Thyroid gland (tissue), 4 donors: ENCODE measurements at places on chromosomes 3 and 15. TPM values are rescaled to one million over a fixed set of nuclear protein-coding genes. Genes with fewer than 3 reads are reported as not detected.
A peak's percentile ranks its signal among the peaks of the same experiment; 100 is the strongest.

DNA sequence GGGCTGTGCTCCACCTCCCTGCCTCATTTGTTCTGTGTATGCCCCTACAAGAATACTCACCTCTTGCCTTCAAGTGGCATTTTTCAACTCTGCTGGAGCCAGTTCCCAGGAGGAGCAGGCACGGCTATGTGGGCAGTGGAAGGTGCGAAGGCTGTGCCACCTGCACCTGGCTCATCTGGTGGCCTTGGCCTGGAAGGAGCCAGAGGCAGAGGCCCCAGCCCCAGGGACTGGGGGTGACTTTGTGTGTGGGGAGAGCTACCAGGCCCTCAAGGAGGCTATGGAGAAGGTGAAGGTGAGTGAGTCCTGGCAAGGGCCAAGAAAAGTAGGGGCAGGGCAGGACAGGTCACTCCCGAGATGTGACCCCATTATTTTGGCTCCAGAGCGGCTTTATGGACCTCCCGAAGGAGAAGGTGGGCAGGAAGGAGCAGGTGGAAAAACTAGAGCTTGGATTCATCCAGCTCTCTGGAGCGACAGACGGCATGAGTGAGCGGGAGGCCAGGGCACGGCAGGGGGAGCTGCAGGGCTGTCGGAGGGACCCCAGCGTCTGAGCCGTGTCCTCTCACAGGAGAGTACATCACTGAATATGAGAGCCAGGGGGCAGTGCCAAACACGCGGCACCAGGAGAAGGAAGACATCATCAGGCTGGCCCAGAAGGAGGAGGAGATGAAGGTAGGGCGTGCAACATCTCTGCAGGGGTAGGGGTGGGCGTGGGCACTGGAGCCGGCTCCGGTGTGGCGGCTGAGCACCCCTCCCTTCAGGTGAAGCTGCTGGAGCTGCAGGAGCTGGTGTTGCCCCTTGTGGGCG is 57.3 kb upstream of the UBE2Q2 start:
- H3K36me3 ChIP-seq: no peaks in the 10 kb centered on the region
- no peak for DNase-seq
- no peaks in the 10 kb centered on the region for H3K4me1 ChIP-seq
- H3K4me3 ChIP-seq: no peak overlapping the region

DNA sequence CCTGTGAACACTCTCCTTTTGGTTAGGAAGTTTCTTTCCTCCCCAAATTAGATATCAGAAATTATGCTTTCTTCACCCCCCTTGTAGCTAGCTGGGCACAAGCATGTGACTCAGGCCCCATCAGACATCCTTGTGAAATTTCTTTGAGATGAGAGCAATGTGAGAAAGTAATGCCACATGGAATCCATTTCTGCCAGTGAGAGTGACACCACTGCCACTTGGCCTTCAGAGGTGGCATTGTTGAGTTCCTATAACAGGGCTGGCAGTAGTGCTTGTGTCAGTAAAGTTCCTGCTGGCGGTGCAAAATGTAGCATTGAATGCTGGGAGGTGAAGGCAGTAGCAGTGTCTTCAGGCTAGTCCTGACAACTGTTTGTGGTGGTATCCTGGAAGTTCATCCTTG is 80.7 kb upstream of the ZNF280D start:
- H3K27ac ChIP-seq: no peak overlapping the region
- no peak for DNase-seq
- H3K4me3 ChIP-seq: no peak overlapping the region
- H3K36me3 ChIP-seq: no peaks in the 10 kb centered on the region
- no peaks in the 10 kb centered on the region for H3K27me3 ChIP-seq
- H3K4me1 ChIP-seq: peaks cover 4% of the 10 kb centered on the region

- DNase-seq: no peak
- no peaks in the 10 kb centered on the region for H3K27me3 ChIP-seq
- no peaks in the 10 kb centered on the region for H3K36me3 ChIP-seq
- no peak overlapping the region for H3K4me3 ChIP-seq
- H3K4me1 ChIP-seq: no peaks in the 10 kb centered on the region
Measured at GRCh38 chr3:54647721-54648120, 280.1 kb downstream of the LRTM1 start.

GRCh38 chr3:67400476-67400875 is 253.9 kb downstream of the SUCLG2 start:
- H3K4me3 ChIP-seq: no peak overlapping the region
- no peaks in the 10 kb centered on the region for H3K36me3 ChIP-seq
- no peaks in the 10 kb centered on the region for H3K4me1 ChIP-seq

GRCh38 chr3:185318141-185318540 is 44.8 kb upstream of the MAP3K13 start:
- no peak for DNase-seq
- peak overlapping the region; percentile 84 for H3K27ac ChIP-seq
- H3K4me3 ChIP-seq: no peak overlapping the region
- no peaks in the 10 kb centered on the region for H3K27me3 ChIP-seq
- no peaks in the 10 kb centered on the region for H3K36me3 ChIP-seq
- peaks cover 28% of the 10 kb centered on the region for H3K4me1 ChIP-seq

PCSK6 gene
- total RNA-seq: 28.6 TPM

BMF gene
- 49.3 TPM for total RNA-seq

PARP15 gene
- total RNA-seq: 1.2 TPM

AQP9 gene
- not detected for total RNA-seq

RHOV gene
- not detected for total RNA-seq

ITIH4 gene
- total RNA-seq: 3.9 TPM

DNAJB8 gene
- not detected for total RNA-seq

RHCG gene
- total RNA-seq: not detected
